ENCODE measurements at places on chromosomes 6 and 20.

DNA sequence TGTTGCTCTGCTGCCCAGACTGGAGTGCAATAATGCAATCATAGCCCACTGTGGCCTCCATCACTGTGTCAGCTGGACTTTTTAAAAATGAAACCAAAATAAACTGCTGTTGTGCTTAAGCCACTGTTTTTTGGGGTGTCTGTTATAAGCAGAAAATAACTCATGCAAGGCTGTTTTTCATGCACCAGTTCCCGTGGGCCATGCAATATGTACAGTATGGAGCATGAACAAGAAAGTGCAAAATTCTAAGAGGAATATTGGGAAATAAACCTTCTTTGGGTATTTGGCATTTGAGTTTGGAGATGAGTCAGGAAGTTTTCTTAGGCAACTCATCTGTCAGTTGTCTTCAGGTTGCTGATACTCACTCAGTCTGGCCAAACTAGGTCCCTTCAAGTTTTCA is 14.9 kb upstream of the ZFAND3 start:
- DNase-seq = no peak

DNA sequence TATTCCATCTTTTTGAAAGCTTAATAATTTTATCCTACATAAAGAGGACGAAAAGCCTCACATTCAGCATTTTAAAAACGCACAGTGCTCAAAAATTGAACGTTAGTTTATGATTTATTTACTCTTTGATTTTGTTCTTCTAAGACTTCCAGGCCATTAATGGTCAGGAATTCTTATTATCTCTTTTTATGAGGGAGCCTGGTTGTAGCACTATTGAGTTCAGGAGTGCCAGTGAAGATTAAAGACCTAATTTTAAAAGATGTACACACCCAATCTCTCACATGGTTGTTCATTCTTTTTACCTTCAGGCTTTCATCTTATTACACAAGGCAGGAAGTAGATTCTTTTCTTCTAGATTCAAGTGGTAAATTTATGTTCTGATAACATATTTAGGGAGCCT is 68.6 kb downstream of the HDDC2 start:
- DNase-seq = no peak

DNA sequence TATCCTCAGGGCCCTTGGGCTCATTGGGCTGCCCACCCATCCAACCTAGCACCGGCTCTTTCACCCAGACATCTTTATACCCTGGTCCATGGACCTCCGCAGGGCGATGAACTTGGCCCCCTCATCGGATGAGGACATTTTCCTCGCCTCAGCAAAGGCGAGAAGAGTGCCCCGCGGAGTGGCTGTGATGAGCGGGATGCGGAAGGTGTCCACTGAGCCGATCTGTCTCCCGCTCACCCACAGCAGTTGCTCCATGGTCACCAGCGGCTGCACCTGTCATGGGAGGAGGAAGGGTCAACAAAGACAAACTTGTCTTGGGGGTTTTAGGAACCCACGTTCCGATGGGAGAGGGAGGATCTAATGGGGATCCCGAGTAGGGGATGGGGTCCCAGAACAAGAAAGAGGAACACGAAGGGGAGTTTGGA is 690 bp downstream of the NEU1 start:
- DNase-seq = no peak

DNA sequence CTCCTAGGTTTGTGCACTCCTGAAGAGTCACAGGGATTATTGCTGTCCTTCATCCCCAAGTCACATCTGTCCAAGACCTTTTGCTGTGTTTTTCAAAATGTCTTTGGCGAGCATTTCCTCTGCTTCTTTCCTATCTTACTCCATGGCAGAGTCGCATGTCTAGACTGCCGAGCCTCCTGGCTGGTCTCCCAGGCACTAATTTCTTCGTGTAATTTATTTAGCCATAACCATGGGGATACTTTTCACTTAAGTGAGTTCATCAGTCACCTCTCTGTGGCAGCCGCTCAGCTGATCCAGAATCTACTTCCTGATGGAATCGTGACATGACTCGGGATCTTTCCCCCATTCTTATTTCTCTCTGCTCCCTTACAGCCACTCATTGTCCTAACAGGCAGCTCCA is 25.8 kb downstream of the ADGRF5 start:
- no peak for DNase-seq

DNA sequence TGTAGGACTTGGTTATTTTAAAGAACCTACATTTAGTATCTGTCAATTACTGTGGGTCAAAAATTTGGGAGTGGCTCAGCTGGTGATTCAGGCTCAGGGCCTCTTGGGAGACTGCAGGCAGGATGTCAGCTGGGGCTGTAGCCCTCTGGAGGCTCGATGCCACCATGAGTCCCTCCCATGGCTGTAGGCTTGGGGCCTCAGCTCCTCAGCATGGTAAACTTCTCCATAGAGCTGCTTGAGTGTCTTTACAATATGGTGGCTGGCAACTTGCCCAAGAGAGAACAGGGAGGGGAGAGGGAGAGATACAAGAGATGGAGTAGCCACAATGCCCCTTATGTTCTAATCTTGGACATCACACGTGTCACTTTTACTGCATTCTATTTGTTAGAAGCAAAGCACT is 470.4 kb downstream of the CDH26 start:
- no peak for DNase-seq

GRCh38 chr6:51768087-51768486 is 319.3 kb downstream of the PKHD1 start:
- DNase-seq = no peak

- DNase-seq = no peak
Measured at GRCh38 chr6:118649918-118650581, 1.3 kb downstream of the CEP85L start.

GRCh38 chr6:154661768-154662167 is 71.4 kb upstream of the SCAF8 start:
- DNase-seq = no peak

DNA sequence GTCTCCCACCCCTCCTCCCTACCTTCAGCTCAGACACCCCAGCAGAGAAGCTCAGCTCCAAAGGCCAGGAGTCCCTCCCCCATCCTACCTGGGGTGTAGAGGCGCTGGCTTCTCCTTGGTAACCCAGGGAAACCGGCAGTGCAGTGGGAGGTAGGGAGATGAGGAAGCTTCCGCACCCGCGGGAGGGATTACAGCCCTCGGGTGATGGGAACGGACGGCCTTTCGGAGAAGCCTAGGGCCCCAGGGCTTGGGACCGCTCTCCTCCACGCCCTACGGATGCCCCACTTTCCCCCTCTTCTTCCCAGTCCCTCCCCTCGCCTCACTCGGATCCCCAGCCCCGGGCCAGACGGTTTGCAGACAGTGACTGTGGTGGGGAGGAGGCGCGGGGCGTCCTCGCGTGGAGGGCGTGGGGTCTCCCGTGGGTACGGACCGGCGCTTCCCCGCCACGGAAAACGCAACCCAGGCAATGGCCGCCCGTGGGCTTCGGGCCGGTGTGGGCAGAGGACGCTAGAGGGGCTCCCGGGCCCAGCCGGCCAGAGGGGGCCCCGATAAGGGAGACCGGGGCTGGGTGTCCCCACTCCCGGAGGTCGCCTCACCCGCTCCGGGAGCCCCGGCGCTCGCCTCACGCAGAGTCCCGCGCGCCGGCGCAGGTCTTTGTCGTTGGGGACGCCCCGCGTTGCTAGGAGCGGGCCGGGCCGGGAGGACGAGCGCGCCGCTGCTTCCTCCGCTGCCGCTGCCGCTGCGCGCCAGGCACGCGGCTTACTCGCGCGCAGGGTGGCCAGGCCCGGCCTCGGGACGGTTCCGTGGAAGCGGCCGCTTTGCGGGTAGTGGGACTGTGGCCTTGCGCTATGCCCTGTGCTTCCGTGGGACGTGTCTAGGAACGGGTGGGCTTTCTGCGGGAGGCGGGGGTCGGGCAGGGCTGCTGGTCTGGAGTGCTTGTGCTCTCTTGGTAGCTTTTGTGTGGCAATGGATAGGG is 15.8 kb downstream of the AARS2 start:
- DNase-seq = no peak

GRCh38 chr6:166389119-166389518 is 6.4 kb upstream of the MPC1 start:
- DNase-seq = no peak

DNA sequence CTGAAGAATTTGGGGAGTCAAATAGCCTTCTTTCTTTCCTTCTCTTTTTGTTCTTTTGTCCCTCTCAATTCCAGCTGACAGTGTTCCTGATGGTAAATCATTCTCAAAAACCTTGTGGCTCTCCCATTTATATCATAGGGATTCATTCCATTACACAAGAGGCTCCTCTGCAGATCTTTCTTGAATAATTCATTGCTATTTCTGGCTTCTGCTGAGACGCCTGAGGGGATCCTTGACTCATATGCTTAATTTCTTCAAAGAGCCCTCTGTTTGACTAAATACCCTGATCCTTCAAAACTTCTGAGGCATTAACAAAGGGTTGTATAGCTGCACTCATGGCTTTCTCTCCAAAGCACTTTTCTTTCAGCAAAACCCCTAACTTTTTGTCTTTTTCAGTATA is 289.3 kb downstream of the FARS2 start:
- DNase-seq = no peak

GRCh38 chr6:53432318-53433161 is 83.8 kb upstream of the ELOVL5 start:
- DNase-seq = no peak

DNA sequence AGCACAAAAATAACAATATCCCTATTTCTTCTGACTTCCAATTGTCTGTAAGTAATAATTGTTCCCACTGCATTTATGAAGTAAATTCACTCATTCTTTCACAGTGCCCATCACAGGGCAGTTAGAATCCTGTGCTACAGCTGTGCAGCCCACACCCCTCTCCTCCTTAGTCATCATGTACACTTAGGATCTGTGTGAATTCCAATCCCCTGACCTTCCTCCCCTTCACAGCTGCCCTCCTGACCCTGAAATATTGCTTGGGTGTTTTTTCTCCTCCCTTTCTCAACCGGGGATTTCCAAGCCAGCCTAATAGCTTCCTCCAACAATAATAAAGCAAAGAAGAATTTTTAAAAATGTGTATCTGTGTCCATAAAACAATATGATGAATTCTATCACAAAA is 91.5 kb upstream of the BEND6 start:
- DNase-seq = no peak

Data from activated gamma-delta T cell treated with anti-CD3 and anti-CD28 coated beads, Interleukin-2, amount 50 U/mL, for 16 hours (primary cell).